Activated naive CD4-positive, alpha-beta T cell treated with anti-CD3 and anti-CD28 coated beads, Interleukin-2, amount 10 ng/mL, durations not matched to agents 7 days and 5 days (primary cell): ENCODE measurements at places on chromosomes 11 and 22.

- no peak for DNase-seq
Observed at GRCh38 chr11:35173616-35174566, 34.9 kb downstream of the CD44 start.

DNA sequence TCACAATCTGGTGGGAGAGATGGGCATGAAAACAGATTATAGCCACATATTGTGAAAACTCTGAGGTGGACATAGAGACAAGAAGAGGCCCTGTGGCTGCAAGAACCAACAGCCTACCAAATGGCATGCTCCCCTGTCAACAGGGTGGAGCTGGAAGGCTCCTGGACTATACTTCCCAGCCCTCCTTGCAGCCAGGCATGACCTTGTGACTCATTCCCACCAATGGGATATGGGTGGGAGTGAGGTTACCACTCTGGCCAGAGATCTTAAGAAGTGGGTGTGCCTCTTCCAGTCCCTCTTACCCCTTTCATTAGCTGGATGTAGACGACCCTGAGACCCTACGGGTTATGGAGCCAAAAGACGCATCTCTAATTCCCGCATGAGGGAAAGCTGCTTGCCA is 126.4 kb upstream of the ZBED5 start:
- no peak for DNase-seq

DNA sequence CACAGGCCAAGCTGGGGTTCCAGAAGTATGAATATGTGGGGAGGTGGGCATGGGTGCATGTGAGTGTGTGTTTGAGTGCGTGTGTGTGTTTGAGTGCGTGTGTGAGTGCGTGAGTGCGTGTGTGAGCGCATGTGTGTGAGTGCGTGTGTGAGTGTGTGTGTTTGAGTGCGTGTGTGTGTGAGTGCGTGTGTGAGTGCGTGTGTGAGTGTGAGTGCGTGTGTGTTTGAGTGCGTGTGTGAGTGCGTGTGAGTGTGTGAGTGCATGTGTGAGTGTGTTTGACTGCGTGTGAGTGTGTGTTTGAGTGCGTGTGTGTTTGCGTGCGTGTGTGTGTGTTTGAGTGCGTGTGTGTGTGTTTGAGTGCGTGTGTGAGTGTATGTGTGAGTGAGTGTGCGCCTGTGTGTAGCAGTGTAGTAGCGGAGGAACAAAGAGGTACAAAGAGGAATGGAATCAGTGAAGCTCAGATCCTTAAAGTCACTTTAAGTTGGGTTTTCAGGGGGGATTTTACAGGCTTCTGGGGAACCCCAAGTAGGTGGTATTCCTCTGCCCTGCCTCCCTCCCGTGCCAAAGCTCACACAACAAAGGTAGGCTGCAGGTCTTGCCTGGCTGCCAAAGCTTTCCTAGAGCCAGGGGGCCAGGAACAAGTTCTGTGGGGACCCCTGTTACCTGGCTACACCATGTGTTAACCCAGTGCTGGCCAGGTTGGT is 137.1 kb downstream of the KIRREL3 start:
- no peak for DNase-seq

- no peak for DNase-seq
Observed at GRCh38 chr11:43021466-43021865, 290.3 kb upstream of the API5 start.

GRCh38 chr11:61195719-61196118 is 7.6 kb upstream of the PGA3 start:
- DNase-seq: no peak

GRCh38 chr11:6251990-6252473 is 7.6 kb upstream of the CCKBR start:
- DNase-seq: no peak

- DNase-seq: peak; percentile 66
Observed at GRCh38 chr11:35047179-35047578, 91.8 kb upstream of the CD44 start.

DNA sequence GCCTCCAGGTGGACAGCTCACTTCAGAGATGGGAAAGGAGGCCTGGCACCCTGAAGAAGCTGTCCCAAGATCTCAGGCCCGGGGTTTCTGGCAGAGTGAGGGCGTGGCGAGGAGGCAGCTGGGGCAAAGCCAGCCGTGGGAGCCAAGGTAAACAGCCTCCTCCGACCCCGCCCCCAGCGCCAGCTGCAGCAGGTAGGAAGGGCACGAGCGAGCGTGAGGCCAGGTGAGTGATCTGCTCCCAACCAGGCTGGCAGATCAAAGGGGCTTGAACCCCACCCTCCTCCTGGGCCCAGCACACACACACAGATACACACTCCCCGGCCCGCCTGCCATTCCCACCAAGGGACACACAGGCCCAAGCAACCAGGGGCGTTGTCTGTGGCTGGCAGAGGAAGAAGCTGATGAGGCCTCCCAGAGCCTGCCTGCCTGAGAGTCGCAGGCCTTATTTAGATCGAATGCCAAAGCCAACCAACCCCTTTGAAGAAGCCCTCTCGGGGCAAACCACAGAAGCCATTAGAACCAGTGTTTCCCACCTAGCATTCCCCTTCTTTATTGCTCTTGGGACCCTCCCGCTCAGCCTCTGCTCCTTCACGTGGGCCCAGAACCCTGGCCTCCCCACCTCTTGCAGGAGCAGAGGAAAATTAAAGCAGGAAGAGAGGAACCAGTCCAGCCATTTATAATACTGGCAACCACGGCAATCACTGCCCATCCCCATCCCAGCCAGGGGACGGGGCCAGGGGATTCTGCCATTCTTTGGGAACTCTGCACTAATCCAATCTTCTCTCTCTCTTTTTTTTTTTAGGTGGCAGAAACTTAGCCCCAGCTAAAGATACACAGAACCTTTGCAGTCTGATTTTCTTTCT is 5.0 kb downstream of the PDGFB start:
- peak; percentile 39 for DNase-seq
